Activated T-helper 9 cell treated with anti-CD3 and anti-CD28 coated beads, Interleukin-2, amount 50 U/mL, for 16 hours (primary cell): ENCODE measurements at places on chromosomes 13 and 19.

DNA sequence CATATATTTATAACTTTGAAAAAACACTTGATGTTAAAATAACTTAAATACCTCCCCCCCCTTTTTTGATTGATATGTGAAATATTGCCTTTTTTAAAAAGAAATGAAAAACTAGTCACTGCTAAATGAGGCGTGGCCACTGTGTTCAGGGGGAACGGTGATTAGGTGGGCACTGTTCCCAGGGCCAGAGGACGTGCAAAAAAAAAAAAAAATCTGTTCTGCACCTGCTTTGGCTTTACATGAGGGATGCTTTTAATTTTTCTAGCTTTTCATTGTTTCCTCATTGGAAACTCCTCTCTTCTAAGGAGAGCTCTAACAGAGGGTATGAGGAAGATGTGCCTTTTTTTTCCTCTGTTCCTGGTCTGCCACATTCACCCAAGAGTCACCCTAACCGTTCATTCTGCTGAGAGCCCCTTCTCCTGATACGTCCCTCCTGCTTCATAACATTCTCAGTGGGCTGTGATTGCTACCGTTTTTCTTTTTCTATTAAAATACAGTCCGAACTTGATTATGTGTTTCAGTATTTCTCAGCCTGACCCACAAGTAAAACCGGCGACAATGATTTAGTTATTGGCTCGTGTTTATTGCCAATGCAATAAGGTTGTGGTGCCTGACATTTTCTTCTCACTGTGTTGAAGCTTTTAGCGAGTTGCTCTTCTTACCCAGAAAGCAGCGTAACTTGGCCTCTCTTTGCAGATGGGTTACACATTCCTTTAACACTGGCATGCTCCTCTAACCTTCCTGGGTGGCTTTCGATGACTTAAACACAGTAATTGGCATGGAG, 64.8 kb upstream of the ZNF536 start:
- DNase-seq: no peak

DNA sequence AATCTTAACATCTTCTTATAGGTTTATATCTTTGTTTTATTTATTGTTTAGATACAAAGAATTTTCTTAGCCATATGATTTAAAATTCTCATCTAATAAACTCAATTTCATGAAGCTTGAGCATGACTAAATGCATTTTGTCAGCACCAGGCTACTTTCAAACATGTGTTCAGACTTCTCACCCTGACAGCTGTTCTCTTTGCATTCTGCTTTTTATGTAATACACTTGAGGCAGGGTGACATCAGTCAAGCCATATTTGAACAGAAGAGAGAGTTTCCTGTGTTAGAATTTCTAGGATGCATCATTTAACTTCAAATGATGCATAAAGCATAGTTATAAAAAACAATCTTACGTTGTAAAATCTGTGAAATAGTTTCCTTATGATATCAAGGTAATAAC, 1295.1 kb upstream of the PCDH20 start:
- DNase-seq: no peak

GRCh38 chr13:36026531-36026930, 104.7 kb downstream of the DCLK1 start:
- DNase-seq: no peak

DNA sequence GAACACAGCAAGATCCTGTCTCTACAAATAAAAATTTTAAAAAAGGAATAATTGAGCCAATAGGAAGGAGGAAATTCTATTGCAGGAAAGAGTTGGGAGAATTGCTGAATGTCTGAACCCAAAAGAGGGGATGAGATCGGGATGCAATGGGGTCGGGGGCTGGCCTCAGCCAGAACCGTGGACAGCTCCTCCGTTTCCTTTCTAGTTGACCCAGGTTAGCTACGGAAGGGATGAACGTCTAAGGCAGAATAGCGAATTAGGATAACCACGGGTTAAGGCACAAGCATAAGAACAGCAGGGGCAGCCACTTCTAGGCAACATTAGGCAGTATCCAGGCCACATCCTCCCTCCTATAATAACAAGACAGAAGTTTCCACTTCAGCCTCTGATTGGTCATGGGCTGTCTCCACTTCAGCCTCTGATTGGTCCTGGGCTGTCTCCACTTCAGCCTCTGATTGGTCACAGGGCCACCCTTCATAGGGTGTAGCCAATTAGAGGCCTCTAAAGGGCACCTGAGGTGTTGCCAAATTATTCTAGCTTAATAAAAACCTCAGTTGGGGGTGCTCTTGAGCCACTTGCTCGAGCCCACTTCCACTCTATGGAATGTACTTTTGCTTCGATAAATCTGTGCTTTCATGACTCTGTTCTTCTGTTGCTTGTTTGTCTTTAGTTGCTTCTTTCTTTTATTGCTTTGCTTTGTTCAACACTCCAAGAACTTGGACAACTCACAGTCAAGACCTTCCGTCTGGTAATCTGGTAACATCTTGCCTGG, 24.9 kb upstream of the TPM4 start:
- DNase-seq: no peak
